Muscle of arm (tissue), 14 donors: ENCODE measurements at places on chromosomes 5 and 9.

DNA sequence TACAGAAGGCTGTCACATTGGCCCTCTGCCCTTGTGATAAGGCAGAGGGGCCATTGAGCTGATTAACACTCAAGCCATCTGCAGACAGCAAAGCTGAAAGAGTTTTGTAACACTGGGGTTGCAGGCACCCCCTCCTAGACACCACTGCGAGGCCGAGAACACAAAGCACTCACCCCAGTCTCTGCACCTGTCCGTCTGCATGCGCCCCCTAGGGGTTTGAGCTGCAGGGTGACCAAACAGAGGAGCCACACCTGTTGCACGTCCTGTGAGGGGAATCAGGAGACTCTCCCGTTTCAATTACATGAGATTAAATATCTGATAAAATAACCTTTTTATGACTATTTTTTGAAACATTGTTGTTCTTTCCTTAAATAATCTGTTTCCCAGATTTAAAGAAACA, 1180.4 kb downstream of the CDH9 start:
- DNase-seq, result no peak

- DNase-seq, result no peak
Observed at GRCh38 chr5:104265531-104266140, 703.0 kb upstream of the NUDT12 start.

DNA sequence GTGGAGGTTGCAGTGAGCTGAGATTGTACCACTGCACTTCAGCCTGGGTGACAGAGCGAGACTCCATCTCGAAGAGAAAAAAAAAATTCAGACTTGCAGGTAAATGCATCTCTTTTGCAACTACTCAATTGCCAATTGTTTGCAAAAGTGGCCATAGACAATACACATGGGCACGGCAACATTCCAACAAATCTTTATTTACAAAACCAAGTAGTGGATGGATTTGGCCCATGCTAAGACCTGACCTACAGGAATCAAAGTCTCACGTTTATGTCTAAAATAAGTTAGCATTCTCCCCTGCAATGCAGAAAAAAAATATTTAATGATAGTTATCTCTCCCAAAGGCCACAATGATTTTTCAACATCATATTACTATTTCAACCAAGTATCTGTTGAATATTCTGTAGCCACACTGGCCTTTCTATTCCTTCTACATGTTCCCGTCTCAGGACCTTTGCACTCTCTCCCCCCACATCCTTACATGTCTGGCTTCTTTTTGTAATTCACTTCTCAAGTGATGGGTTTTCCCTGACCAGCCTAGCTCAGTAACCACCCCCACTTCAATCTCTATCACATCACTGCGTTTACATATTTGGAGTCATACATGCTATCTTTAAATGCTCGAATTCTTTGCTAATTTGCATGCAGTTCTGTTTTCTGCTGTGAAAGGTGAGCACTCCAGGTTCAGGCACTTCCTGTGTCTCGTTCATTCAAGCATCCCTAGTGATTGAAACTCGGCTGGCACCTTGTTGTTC, 54.2 kb downstream of the FNBP1 start:
- no peak for DNase-seq

GRCh38 chr9:122216798-122217418, 11.8 kb downstream of the LHX6 start:
- no peak for DNase-seq

- peak; percentile 11 for DNase-seq
Observed at GRCh38 chr5:115179394-115180164, 9.9 kb upstream of the TRIM36 start.

- no peak for DNase-seq
Observed at GRCh38 chr9:38067859-38068681, 957 bp downstream of the SHB start.

GRCh38 chr5:9707732-9708462, 77.7 kb upstream of the TAS2R1 start:
- DNase-seq, result no peak

- DNase-seq, result no peak
Observed at GRCh38 chr5:98004463-98004862, 769.0 kb upstream of the RGMB start.

DNA sequence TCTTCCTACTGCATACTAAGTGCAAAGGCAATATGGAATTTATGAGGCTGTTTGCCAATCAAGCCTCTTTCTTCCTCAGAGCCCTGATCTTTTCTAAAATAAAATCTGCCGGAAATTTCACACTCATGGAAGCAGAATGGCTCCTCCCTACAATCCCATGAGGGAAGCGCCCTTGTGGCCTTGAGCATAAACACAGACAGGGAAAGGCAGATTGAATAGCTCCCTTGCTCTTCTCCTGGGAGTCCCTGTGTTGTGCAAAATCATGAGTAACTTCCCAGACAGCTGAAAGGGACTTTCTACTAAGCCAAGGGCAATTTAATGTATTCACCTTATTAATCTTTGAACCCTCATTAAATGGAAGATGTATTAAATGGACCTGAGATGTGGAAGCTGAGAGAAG, 226.1 kb upstream of the PIK3R1 start:
- DNase-seq, result no peak

GRCh38 chr9:82101475-82101874, 112.9 kb downstream of the SPATA31D1 start:
- no peak for DNase-seq

GRCh38 chr9:136075134-136075841, 19.8 kb downstream of the NACC2 start:
- no peak for DNase-seq

DNA sequence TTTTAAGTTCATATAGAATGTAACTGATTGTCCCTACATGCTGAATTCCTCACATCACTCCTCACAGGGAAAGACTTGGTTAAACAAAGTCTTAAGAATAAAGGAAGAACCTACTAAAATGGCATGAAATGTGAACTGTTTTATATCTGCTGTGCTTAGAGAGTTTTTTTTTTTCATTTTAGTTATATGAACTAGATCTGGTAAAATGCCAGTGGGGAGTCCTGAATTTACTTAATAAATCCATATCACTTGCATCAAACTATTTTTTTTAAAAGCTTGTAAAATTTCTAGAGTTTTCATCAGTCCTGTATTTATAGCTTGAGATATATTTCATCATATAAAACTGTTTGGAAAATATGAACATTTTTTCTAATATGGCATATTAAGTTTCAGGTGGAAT, 1528.6 kb downstream of the EFNA5 start:
- DNase-seq, result no peak

GRCh38 chr9:87718231-87718630, 7.7 kb upstream of the CTSL start:
- DNase-seq, result no peak

GRCh38 chr5:139869042-139869790, 73.6 kb downstream of the PSD2 start:
- DNase-seq, result no peak

GRCh38 chr9:128053560-128053959, 13.6 kb downstream of the NAIF1 start:
- DNase-seq, result no peak

DNA sequence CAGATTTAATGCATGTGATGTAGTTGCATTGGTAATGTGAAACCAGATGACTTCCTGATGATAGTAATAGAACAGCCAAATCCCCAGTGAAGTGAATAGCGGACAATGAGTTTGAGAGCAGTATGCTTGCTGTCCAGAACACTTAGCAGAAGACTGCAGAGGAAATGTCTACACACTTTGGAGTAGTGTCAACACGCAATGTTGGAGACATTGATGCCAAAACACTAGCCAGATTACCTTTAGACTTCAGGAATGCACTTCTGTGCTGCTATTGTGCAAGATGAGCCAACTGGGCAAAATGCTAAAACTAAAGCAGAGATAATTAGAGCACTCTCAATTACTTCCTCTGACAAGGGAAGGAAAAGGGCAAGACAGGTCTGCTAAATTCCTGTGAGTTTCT, 176.7 kb downstream of the PRDM9 start:
- DNase-seq, result no peak

DNA sequence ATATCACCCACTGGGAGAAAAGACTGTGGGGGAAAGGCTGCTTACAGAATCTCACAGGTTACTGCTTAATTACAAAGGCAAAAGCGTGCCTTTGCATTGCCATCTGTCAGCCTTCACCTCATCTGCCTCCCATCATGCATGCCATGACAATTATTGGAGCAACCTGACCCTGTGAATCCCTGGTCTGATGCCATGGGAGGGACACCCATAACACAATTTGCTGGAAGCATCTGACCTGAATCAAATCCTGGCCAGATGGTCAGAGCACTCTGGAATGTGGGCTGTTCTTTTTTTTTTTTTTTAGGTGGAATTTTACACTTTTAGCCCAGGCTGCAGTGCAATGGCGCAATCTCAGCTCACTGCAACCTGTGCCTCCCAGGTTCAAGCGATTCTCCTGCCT, 11.6 kb upstream of the RETREG1 start:
- no peak for DNase-seq
